Activated CD4-positive, alpha-beta T cell treated with anti-CD3 and anti-CD28 coated beads, Interleukin-2, amount 50 U/mL, for 4 hours (primary cell): ENCODE measurements at places on chromosomes 12 and 14.

- DNase-seq: no peak
Measured at GRCh38 chr12:29889737-29890136, 106.0 kb upstream of the TMTC1 start.

- no peak for DNase-seq
Measured at GRCh38 chr14:78307671-78308070, 137.5 kb downstream of the NRXN3 start.

DNA sequence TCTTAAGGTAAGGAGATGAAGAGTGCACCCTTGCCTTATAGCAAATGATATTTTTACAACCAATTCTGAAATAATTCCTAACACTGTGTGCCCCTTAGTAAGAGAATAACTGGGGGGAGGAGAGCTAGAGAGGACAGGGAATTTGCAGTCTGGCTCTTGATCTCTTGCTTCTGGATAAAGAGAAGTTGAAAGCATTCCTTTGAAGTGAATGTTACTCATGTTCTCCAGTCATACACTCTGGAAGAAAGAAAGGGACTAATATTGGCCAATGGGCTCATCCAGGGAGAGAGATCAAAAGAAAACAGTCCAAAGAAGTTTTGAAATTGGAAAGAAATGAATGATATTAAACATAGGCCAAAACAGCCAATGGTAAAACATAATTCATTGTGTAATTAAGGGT is 25.3 kb downstream of the C12orf75 start:
- no peak for DNase-seq

GRCh38 chr12:25972783-25973182 is 14.3 kb downstream of the RASSF8 start:
- DNase-seq: no peak

DNA sequence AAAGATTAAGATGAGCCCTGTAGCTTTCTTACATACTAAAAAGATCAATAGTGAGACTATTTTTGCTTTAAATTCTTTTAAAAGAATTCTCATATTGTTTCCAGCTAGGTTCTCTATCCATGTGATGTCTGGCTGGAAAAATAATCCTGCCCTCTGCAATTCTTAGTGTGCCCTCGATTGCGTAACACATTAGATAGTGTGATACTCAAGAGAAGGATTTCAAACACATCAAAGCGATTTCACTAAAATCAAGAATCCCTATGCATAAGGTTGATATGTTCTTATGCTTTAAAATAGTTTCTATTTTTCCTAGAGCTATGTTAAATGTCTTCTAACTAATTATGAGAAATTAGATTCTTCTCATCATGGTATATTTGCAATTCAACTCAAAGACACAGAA is 127.3 kb upstream of the PLEKHA5 start:
- DNase-seq: no peak
